Fibroblast of skin of abdomen (primary cell): ENCODE measurements at places on chromosomes 13 and 19.

DNA sequence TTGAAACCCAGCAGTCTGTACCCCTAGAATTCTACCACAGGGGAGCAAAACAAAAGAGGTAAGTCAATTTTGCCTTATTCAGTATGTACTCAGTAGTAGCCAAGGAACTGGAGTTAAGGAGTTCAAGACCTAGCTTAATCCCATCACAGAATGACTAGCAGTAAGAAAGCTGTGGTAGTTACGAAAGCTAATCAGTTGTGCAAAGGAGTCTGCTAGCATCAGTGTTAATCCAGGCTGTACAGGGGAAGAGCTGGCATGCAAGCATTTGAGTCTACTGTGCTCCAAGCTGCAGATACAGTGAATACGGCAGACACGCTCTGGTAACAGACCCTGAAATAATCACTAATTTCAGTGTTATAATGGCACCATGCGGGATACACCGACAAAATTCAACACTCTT, 4.7 kb downstream of the DNMT1 start:
- DNase-seq: no peak

- DNase-seq: no peak
These were observed 167.0 kb downstream of the COG6 start for GRCh38 chr13:39822437-39822836.

DNA sequence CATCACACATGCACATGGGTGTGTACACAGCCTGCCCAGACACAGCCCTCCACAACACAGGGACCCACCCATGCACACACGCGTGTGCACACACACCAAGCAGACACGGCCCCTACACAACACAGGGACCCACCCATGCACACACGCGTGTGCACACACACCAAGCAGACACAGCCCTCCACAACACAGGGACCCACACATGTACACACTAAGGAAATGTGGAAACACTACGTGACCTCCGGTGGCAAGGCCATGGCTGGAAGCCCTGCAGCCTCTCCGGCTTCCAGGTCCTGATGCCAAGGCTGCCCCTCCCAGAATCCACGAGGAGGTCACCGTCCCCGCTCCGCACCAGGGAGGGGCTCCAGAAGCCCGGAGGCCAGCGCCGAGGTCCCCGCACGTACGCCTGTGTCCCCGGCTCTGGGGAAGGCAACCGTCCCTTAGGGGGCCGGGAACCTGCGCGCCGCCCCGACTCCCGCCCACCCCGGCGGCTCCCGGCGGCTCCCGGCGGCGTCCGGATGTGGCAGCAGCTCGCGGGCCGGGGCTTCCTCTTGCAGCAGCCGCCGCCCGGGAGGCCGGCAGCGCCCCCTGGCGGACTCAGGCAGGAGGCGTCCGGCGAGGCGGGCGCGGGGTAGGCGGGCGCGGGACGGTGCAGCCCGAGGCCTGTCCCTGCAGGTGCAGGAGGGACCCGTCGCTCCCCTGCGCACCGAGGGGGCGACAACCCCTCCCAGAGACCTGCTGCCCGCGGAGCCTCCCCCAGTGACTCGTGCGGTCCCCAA, 29.8 kb upstream of the GRTP1 start:
- peak; percentile 75 for DNase-seq

DNA sequence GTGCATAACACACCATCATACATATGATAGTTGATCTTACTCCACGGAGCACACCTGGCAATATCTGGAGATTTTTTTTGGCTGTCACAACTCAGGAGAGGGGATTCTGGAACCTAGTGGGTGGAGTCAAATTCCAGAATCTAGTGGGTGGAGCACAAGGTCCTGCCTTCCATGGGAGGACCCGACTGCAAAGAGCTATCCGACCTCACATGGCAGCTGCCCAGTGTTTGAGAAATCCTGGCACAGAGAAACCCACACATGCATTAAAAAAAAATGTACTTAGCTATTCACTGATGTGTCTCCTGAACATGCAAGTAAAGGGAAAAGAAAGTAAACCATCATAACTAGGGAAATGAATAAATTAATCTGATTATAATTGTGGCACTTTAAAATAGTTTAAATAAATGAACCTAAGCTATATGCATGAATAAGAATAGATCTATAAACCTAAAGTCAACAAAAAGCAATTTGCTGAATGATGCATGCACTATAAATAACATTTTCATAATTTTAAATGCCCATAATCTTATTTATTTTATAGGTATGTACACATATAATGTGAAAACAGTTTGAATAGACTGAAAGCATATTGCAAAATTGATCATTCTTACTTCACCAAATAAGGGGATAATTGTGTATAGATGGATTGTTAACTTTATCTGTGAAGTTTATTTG, 300.3 kb downstream of the MYO16 start:
- DNase-seq: no peak

DNA sequence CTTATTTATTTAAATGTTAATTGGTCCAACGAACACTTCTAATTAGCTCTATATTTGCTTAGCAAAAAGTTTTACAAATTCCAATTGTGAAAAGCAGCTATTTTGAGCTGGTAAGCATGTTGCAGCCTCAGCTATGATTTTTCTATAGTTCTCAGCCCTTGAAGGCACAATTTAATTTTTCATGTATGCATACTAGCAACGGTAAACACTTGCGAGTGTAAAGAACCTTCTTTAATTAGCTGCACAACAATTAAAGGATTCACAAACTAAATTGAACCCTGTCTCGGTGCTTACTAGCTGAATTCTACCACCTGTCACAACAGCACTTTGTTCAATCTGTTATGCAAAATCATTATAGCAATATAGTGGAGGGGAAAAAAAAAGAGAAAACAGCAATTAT, 29.8 kb downstream of the ZNF536 start:
- DNase-seq: no peak

GRCh38 chr13:108902405-108903155, 273.2 kb downstream of the MYO16 start:
- DNase-seq: no peak

- DNase-seq: peak; percentile 59
These were observed 73.2 kb upstream of the MEDAG start for GRCh38 chr13:30832845-30833332.

GRCh38 chr19:16185768-16186123, 536 bp downstream of the FAM32A start:
- DNase-seq: peak; percentile 40

GRCh38 chr13:51557438-51557837, 26.8 kb upstream of the WDFY2 start:
- no peak for DNase-seq

GRCh38 chr19:31838163-31838815, 489.1 kb upstream of the TSHZ3 start:
- DNase-seq: no peak

- no peak for DNase-seq
These were observed 224.2 kb downstream of the ZIC5 start for GRCh38 chr13:99747403-99747710.
